Activated T-helper 1 cell treated with Interleukin-2 at 50 U/mL for 16 hours (primary cell): ENCODE measurements at places on chromosomes 3 and 15.

GRCh38 chr3:171875923-171876412, 32.8 kb downstream of the TMEM212 start:
- DNase-seq, result no peak

DNA sequence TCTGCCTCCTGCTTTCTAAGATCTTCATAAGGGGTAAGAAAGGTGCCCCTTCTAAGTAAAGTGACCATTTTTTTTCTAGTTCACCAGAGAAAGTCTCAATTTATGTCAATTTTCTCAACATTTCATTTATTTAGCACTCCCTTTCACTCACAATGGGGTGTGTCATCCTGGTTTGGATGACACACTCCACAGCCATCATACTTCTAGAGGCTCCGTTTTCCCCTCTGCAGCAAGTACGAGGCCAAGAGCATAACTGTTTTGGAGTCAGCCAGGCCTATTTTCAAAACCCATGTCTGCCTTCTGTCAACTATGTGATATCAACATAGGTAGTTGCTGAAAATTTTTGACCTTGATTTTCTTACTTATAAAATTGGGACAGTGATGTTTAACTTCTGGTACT, 703.2 kb downstream of the NLGN1 start:
- DNase-seq, result no peak

GRCh38 chr3:25697553-25697952, 32.8 kb upstream of the TOP2B start:
- DNase-seq, result no peak

DNA sequence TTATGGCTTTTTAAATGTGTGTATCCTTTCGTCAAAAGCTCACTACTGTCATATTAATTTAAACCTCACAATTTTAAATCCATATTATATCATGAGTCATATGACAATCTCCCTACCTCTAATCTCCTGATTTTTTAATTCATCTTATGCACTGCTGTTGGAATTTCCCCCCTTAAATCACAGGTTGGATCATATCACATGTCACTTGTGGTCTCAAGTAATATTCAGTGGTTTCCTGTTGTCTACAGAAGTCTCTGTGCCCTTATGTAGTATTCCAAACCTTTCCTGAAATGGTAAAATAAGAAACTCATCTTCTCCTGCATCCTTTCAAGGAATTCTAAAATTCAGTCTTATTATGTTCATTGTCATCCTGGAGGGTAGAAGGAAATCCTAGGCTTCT, 116.0 kb upstream of the CBLB start:
- DNase-seq, result no peak

- no peak for DNase-seq
Measured at GRCh38 chr3:14672588-14672987, 2.4 kb upstream of the C3orf20 start.

- no peak for DNase-seq
Measured at GRCh38 chr3:63914312-63914711, 2.1 kb upstream of the SCAANT1 start.

DNA sequence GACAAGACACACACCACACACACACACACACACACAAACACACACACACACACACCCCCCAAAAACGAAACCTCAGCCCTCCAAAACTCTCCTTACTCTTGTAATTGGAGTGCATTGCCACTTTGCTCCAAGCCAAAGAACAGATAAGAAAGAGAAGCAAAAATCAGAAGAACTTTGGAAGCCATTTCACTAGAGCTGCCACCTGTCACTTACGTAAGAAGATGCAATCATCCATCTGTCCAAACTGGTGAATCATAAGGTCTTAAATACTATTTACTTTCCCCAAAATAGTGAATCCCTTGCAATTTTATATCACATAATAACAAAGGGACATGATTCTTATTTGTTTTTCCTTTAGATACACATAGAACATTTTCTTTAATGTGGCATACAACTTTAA, 285.4 kb downstream of the ZBTB20 start:
- no peak for DNase-seq

GRCh38 chr15:75148280-75148679, 53.4 kb upstream of the C15orf39 start:
- no peak for DNase-seq

DNA sequence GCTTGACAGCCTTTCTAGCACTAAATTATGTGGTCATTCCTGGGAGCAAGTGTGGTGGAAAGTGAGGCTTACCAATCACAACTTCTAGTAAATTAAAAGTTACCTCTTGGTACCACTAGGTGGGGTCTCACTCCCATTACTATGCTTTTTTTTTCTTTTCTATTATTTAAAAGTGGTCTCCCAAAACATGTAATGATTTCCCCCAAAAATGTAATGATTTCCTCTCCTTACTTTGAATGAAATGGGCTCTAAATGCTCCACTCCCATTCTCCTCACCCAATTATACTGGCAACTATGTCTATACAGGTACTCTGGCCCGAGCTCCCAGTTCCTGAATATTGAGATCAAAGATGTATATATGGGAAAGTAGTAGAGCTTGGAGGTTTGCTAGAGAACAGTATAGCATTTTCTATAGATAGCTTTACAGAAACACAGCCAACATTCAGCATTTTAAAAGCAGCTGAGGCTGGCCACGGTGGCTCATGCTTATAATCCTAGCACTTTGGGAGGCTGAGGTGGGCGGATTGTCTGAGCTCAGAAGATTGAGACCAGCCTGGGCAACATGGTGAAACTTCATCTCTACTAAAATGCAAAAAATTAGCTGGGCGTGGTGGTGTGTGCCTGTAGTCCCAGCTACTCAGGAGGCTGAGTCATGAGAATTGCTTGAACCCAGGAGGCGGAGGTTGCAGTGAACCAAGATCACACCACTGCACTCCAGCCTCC, 70.9 kb downstream of the DCUN1D1 start:
- no peak for DNase-seq

DNA sequence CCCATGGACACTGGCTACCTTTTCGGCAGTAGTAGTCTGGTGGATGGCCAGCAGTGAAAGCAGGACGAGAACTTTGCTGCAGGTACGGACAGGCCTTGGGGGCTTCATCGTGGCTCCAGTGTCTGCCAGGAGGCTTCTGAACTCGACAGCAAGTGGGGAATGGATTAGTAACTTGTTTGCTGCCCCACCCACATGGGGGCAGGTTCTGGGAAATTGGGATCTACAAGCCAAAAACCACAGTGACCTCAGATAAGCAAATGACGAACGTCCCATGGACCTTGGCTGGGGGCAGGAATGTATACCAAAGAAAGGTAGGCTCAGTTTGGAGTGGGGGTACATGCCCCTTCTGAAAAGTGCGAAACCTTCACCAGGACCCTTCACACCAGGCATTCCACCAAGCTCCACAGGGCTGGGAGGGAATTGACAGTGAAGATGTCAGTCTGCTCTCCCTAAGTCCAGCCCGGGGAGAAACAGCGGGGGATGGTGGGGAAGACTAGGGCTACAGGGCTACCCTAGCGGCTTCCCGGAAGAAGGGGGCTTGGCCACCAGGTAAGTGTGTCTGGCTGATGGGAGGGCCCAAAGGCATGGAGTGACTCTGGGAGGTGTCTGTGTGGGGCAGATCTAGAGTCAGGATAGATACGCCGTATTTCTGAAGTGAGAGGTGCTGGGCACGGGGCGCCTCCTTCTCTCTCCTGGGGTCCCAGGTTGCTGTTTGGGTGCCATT, at the start of gene ITIH4:
ITIH4 (minus strand) TSS at position 138 of the 724 bp plus-strand sequence; CDS start at position 108, 30 bp downstream.
- no peak for DNase-seq

DNA sequence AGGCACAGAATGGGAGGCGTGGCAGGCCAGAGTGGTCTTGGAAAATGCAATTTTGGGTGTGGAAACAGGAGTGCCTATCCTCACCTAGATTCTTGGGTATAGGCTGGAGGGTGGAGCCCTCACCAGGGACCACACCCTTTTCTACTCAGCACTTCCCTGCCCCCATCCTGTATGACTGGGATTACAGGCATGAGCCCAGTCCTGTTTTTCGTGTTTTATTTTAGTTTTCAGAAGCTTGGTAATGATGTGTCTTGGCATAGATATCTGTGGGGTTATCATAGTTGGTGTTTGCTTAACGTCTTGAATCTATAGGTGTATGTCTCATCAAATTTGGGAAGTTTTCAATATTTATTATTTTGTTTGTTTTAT, 248.7 kb upstream of the CBLB start:
- DNase-seq, result no peak

- no peak for DNase-seq
Measured at GRCh38 chr3:99915906-99916432, 98.3 kb downstream of the CMSS1 start.

DNA sequence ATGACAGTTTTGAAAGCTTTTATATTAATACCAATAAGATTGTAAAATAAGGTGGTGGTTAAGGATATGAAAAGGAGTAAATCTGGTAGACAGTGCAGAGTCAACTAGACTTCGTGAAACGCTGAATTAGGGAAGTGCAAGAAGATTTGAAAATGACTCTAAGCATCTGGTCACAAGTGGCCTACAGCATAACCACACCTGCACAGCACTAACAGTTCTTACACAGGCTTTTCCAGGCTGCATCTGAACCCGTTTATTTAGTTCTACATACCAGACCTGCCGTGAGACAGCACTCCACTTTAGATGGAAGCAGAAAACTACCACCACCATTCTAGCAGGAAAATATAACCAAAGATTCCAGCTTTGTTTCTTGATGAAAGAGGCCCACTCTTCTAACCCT, 1.9 kb downstream of the DMXL2 start:
- no peak for DNase-seq

GRCh38 chr3:55191911-55192775, 264.3 kb upstream of the LRTM1 start:
- DNase-seq, result no peak

GRCh38 chr3:126154391-126155279, 25.8 kb downstream of the ALDH1L1 start:
- DNase-seq, result no peak

DNA sequence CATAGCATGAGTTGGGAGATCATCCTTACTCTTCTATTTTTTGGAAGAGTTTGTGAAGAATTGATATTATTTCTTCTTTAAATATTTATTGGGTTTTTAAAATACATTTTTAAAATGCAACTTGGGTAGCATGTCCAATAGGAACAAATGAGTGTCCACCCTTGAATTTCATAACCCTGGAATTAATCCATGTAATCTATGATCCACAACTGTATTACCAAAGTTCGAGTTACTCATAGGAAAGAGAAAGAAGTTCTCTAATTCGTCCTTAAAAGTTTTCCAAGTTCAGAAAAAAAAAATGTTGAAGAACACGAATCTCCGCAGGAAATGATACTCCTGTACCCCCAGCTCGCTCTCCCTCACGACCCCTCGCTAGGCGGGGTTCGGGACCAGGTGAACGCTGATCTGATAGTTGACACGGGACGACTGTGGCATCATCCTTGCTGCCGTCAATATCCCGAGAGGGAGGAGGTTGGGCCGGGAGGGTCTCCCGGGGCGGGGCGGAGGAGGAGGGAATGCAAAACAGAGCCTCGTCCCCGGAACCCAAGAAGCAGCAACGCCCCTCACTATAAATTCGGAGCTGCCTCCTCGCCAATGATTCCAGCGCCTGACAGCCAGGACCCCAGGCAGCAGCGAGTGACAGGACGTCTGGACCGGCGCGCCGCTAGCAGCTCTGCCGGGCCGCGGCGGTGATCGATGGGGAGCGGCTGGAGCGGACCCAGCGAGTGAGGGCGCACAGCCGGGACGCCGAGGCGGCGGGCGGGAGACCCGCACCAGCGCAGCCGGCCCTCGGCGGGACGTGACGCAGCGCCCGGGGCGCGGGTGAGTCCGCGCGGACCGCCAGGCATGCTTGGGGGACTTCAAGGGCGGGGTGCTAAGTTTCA, at the start of gene AGTR1:
AGTR1 (plus strand) TSS at position 598 of the 884 bp plus-strand sequence. CDS start 43,133 bp downstream, outside the sequence.
- no peak for DNase-seq

DNA sequence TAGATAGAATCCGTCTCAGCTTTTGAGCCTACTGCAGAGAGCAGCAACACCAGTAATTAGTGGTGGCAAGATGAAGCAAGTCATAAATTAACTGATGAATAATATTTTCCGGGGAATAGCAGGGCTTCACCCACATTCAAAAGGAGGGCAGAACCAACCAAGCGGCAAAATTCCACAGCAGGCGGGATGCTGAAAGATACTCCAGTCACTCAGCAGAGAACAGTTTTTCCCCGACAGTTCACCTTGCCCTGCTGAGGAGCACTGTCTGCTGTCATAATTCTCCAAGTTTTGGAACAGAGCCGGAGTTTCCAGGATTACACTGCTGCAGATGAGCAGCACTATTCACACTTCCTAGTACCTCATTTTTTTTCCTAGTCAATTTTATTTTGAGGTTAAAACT, 274.7 kb downstream of the CD47 start:
- no peak for DNase-seq

GRCh38 chr15:33068511-33068990, 126.0 kb downstream of the FMN1 start:
- no peak for DNase-seq

- no peak for DNase-seq
Measured at GRCh38 chr3:58231666-58232065, 5.9 kb upstream of the ABHD6 start.

- DNase-seq, result no peak
Measured at GRCh38 chr3:48930590-48930989, 11.9 kb downstream of the ARIH2 start.

- DNase-seq, result no peak
Measured at GRCh38 chr15:90126022-90126421, 23.8 kb upstream of the IDH2 start.

- no peak for DNase-seq
Measured at GRCh38 chr3:127714866-127715265, 42.1 kb downstream of the ABTB1 start.

GRCh38 chr3:59180006-59180405, 130.2 kb upstream of the CFAP20DC start:
- DNase-seq, result no peak

DNA sequence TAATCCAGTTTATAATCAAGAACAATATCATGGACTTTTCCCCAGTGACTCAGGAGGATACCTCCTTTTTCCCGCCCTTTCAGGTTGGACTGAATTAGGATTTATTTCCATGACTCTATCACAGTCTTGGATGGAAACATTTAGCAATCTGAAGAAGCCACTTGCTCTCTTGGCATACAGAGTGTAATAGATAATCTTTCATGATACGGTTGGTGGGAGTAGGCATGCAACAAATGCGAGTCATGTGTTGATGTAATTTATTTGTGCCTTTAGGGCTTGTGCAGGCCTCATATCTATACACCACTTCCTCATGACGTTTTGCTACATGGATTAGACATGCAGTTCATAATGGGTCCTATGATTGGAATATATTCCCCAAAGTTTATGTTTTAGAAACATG, 54.2 kb upstream of the MCTP2 start:
- no peak for DNase-seq

DNA sequence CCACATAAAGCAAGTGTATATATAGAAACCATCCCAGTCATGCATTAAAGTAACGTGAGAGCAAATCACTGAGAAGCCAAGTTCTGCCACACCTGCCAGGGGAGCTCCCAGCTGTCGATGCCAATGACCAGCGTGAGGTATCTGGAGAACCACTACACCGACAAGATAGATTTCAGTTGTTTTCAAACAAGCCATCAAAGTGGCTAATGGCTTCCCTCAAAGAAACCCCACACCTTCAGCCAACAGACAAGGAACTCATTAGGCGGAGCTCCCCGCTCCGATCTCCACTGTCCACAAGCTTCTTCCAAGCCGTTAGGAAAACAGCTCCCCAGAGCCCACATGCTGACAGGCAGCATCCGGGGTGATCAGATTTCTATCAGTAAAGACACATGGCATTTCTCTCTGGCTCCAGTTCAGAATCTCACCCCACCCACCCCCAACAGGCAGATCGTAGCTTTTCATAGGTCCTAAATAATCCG, 54.2 kb upstream of the SPATA12 start:
- DNase-seq, result no peak
